ENCODE measurements at places on chromosomes 4 and X. TPM values are rescaled to one million over a fixed set of nuclear protein-coding genes. Genes with fewer than 3 reads are reported as not detected.

DNA sequence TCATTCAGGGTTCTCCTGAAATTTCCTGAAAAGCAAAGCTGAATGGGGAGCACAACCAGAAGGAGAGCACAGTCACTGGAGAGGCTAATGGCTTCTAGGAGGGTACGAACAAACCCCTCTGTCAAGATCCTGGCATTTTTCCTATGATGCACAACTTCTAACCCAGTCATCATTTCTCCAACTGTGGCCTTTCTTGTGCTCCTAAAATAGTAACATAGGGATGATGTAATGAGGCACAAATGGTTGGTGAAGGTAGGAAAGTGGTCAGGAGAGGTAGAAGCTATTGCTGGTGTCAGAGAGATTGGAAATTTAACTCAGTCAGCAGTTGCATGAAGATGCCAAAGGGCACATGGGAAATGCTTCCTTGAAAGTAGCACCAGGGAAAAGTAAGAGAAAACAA, 52.7 kb downstream of the SLC10A7 start:
- no peak for DNase-seq

- no peak for DNase-seq
Observed at GRCh38 chrX:50711907-50712306, 102.1 kb downstream of the SHROOM4 start.

DNA sequence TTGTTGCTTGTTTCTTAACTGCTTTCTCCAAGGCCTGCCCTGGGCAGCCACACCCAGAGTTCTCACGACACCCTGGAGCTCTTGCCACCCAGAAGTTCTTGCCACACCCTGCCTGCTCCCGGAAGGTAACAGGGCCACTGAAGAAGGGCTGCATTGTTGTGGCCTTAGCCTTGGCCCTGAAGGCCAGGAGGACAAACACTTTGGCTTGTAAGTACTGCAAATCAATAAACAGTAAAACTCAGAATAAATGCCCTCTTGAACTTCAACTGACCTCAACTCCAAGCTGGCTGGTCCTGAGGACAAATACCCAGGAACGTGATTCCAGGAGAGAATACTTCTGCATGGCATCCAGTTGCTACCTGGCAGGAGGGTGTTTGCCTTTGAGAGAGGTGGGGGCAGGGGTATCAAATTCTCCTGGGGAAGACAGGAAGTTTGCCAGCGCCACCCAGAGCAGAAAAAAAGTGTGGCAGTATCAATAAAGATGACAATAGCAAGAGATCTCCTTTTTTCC, 54.1 kb downstream of the TLR10 start:
- DNase-seq, result no peak

GRCh38 chr4:116413222-116413621, 672.2 kb downstream of the TRAM1L1 start:
- no peak for DNase-seq

RASGEF1B gene
- 1.0 TPM for total RNA-seq

CCNQ gene
- 48.3 TPM for total RNA-seq

GRCh38 chr4:2925931-2926860, 37.0 kb downstream of the NOP14 start:
- no peak for DNase-seq

GRCh38 chr4:142579443-142579842, 266.7 kb downstream of the INPP4B start:
- DNase-seq, result no peak

GRCh38 chr4:83625821-83626220, 89.9 kb downstream of the GPAT3 start:
- DNase-seq, result no peak

RPGR gene
- total RNA-seq, result 5.7 TPM

- no peak for DNase-seq
Observed at GRCh38 chr4:680551-680927, 6.2 kb downstream of the MYL5 start.

LPAR4 gene
- 0.52 TPM for total RNA-seq

DNA sequence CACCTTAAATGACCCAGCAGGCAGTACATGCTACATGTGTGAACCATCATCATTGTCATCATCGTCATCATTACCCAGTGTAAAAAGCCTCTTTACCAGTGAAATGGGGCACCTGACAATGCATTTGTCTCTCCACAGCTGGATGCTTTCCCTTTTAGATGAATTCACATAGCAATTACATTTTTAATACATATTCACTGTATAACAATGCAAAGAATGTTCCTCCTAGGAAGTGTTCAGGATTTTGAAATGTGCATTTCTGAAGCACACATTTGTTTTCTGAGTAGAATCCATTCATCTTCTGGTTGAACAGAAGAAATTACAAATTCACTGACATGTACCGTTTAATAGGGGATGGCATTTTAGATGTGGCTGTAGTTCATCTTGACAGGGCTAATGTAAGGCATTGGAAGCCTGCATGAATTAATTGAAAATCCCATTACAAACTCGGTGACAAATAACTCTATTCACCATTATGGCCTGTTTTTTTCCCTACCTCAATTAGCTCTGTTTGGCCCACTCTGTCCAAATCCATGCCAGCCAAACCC, 111.1 kb downstream of the SH3RF1 start:
- no peak for DNase-seq

- no peak for DNase-seq
Observed at GRCh38 chrX:153688911-153689590, 1.3 kb downstream of the SLC6A8 start.

DNA sequence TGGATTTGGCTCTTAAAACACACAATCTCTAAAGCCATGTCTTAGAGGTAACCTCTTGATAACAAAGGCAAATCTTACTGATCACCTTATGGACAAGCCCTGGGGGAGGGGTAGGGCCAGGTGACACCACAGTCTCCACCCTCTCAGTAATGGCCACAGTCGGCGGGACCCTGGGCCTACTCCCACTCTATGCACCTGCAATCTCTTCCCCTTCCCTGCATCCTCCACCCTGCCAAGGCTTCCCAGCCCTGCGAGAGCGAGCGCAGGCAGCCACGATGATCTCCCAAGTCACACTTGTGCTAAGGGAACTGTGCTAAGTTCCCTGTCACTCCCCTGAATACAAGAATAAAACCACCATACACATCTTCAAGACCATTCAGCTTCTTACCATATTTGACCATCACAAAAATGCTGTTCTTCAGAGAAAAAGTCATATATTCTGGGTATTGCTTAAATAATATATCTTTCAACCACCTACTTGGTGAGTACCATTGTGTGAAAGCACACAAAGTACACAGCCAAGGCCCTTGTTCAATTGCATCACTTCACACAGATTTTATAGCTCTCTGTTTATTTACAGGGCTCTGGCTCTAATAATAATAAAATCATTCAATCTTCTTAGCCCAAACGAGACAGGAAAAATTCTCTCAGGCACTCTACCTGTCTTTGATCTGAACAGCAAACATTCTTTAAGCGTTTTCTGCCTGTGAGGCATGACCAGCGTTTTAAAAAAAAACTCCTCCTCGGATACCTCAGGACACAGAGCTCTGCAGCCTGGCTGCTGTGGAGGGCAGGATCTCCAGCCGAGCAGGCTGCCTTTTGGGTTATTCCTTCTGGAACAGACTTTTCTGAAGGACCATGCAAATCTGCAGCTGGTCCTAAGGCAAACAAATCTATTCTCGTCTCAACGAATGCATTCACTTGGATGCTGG, 115.7 kb upstream of the MAP3K15 start:
- DNase-seq, result no peak

ASMT gene
- total RNA-seq, result not detected

NUP62CL gene
- total RNA-seq, result 14.8 TPM

DNA sequence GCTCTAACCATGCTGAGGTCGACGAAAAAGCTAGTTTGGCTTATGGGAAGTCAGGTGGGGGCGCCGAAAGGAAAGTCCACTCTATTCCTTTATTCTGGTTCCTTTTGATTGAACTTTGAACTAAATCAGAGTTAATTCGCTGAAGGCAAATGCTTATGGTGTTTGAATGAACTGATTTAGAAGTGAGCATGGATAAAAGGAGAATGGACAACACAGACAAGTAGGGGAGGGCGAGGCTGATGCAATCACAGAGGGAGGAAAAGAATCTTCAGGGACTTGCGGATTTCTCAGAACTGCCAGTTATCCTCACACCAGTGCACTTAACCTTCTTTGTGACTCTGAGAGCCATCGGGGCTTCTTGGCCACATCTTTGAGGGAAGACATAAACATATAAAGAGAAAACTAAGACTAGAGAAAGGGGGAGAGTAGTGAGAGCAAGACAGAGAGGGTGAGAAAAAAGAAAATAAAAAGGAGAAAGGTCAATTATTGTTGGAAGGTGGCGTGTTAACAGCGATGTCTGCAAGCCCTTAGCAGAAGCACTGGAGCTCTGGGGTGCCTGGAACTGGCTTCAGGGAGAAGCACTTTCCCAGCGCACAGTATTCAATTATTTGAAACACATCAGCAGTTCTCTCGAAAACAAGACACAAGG, 79.6 kb upstream of the PLAC1 start:
- no peak for DNase-seq

SPOCK3 gene
- 0.06 TPM for total RNA-seq

CXCL1 gene
- 158 TPM for total RNA-seq

SCRG1 gene
- not detected for total RNA-seq

DNA sequence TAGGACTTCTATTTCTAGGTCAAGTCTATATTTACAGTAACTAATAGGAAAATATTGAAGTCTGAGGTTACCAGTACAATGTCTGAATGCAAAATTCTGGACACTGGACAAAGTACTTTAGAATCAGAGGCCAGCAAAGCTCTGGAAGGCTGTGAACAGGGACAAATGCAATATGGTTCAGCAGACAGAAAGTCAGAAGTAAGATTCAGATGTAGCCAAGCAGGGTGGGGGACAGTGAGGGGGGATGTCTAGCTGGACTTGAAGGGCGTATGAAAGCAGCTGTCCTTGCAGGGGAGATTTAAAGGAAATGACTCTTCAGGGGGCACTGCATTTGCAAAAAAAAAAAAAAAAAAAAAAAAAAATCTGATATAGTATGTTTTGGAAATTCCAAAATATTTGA, 2.9 kb downstream of the SORBS2 start:
- DNase-seq, result no peak

HS6ST2 gene
- 10.5 TPM for total RNA-seq

GRCh38 chrX:109987884-109988283, 15.0 kb upstream of the TMEM164 start:
- DNase-seq, result no peak

GRCh38 chrX:44291468-44292092, 51.9 kb downstream of the EFHC2 start:
- peak; percentile 13 for DNase-seq

RIPPLY1 gene
- not detected for total RNA-seq

TMEM164 gene
- 8.4 TPM for total RNA-seq

BMP3 gene
- not detected for total RNA-seq

PCDH10 gene
- total RNA-seq, result 0.14 TPM

GRCh38 chrX:39399387-39399786, 598.1 kb downstream of the MID1IP1 start:
- DNase-seq, result no peak

- DNase-seq, result no peak
Observed at GRCh38 chr4:76947369-76947768, 2.2 kb upstream of the SEPTIN11 start.

- DNase-seq, result no peak
Observed at GRCh38 chrX:75337525-75337924, 63.6 kb downstream of the UPRT start.

GRCh38 chr4:184282895-184283654, 65.4 kb upstream of the ENPP6 start:
- DNase-seq, result no peak

DNA sequence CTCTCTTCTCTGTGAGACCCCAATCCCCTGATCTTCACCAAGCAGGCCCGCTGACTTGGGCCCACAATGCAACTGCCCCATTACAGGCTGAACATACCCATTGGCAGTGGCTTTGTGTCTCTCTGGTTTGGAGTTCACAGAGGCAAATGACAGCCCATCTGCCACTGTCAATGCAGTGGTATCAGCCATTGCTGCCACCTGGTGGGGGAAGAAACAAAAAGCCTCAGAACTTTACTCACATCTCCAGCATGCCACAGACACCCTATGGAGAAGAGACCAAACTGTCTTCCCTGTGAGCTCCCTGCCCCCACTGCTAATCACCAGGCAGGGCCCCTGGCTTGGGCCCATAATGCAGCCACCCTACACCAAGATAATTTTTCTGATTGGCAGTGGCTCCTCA, 729.3 kb upstream of the ACTRT1 start:
- DNase-seq, result no peak

NPY2R gene
- not detected for total RNA-seq

BEX3 gene
- 168 TPM for total RNA-seq

GRCh38 chrX:115972717-115973116, 197.8 kb upstream of the AGTR2 start:
- no peak for DNase-seq

- peak; percentile 32 for DNase-seq
Observed at GRCh38 chrX:39705290-39705689, 392.5 kb downstream of the BCOR start.

LNX1 gene
- total RNA-seq, result 3.3 TPM

DNA sequence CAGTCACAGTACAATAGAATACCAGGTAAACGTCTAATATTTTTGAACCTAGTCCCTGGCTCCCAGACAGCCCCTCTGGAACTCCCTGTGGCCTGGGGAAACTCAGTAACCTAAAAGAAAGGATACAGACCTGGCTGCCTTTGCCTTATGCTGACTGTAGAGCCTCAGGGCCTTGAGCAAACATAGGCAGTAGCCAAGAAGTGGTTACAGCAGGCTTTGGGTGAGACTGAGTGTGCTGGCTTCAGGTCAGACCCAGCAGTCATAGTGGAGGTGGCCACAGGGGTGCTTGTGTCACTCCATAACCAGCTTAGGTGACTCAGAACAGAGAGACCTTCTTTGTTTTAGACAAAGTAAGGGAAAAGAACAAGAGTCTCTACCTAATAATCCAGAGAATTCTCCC, 141.8 kb upstream of the PRDX4 start:
- DNase-seq, result no peak

GRCh38 chrX:7133050-7133440, 14.5 kb upstream of the STS start:
- DNase-seq, result no peak

DNA sequence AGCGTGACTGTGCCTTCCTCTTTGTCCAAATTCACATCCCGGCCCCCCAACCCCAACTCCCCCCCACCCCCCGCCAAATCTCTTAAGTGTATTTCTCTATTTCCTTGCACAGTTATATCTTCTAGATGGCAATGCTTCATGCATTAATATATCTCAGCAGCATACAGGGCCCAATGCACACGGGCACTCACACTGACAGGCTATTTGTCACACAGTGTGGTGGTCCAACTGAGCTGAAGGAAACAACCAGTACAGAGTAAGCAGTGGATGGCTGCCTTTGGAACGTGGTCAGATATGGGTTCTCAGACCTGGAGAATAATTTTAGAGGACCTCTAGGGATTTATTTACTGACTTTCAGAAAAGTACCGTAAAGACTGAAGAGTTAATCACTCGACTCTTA, 681 bp downstream of the EXOC1 start:
- DNase-seq, result no peak

GRCh38 chrX:112279940-112280339, 197.4 kb upstream of the TRPC5 start:
- DNase-seq, result no peak

- DNase-seq, result no peak
Observed at GRCh38 chr4:180335566-180335965, 1907.6 kb upstream of the TENM3 start.

GRCh38 chrX:48025561-48025960, 18.8 kb downstream of the SPACA5 start:
- DNase-seq, result no peak

- DNase-seq, result no peak
Observed at GRCh38 chr4:150411520-150411919, 170.4 kb upstream of the MAB21L2 start.

Measured in epithelial cell of proximal tubule (primary cell).